EL (cell line): ENCODE measurements at places on chromosomes 5 and 9.
A peak's percentile ranks its signal among the peaks of the same experiment; 100 is the strongest.

- DNase-seq = no peak
These were observed 3.8 kb downstream of the SMARCA2 start for GRCh38 chr9:2018764-2019558.

DNA sequence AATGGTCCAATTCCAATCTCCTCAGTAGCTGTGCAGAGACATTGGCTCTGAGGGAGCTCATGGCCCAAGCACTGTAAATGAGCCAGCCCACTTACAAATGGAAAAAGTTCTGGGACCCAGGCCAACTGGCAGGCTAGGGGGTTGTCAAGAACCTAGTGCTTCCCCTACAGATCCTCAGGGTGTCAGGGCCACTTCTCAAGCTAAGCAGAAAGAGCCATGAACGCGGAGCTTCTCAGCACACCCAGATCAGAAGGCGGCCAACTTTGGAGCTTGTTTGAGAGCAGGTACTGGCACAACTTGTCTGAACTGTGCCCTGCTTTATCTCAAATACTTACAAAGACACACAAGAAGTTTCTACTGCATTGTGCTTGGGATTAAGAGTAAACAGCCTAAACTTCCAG is 17.5 kb downstream of the TLE1 start:
- DNase-seq = no peak

- DNase-seq = no peak
These were observed 22.4 kb upstream of the KIF12 start for GRCh38 chr9:114121227-114122135.

DNA sequence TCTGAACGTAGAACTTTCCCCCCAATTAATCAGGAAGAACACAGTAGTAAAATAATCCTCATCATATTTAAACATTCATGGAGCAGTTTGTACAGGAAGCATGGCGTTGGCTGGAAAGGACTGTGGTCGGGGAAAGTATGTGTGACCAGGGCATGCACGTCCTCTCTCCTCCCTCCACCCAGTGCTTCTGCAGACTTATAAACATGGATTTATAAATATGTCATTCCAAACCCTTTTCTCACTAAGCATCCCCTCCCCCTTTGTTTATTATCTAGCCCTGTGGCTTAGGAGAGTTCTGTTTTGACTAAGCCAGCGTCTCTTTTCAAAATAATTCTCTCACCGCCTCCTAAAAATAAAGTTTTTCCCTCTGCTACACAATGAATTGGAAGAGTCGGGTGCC is 70.4 kb upstream of the DAP start:
- peak; percentile 89 for DNase-seq

- DNase-seq = peak; percentile 55
These were observed 35.8 kb downstream of the PIK3R1 start for GRCh38 chr5:68251386-68251785.

- DNase-seq = peak; percentile 38
These were observed 6.8 kb upstream of the TRIM41 start for GRCh38 chr5:181215997-181216989.
